Body of pancreas (tissue), 4 donors: ENCODE measurements at places on chromosomes 11 and 22. TPM values are rescaled to one million over a fixed set of nuclear protein-coding genes. Genes with fewer than 3 reads are reported as not detected.

DCUN1D5 gene
- total RNA-seq, result 70.5 TPM

NR1H3 gene
- total RNA-seq, result 33.9 TPM

- no peak overlapping the region for H3K4me3 ChIP-seq
- H3K27me3 ChIP-seq, result no peaks in the 10 kb centered on the region
- no peak for DNase-seq
These were observed 50.9 kb downstream of the RPS6KA4 start for GRCh38 chr11:64409707-64410403.

DNA sequence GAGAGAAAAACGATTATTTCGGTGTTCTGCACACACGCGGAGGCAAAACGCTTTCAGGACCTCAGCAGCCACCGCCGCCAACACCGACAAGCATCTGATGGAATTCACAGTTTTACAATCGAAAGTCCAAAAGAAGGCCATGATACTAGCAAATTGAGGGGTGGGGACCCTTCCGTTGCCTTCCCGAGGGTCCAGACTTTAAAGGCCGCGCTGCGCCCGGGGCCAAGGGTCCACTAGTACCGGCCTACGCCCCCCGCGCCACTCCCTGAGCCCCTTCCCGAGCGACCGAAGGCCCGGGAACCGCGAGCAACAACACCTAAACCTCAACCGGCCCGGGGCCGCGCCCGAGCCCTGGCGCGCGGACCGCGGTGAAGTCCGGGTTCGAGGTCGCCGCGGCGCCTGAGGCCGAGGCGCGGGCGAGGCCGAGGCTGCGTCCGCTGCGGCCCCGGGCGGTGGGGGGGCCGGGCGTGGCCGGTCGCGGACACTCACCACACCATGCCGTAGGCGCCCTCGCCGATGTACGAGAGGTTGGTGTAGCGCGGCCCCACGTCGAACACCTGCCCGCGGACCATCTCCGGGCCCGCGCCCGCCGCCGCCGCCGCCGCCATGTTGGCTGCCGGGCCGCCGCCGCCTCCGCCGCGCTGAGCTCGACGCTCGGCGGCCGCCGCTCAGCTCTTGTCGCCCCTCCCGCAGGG lies 465 bp downstream of the MAPK1 start:
- H3K36me3 ChIP-seq, result no peaks in the 10 kb centered on the region
- H3K27me3 ChIP-seq, result no peaks in the 10 kb centered on the region
- peak; percentile 20 for DNase-seq

DNA sequence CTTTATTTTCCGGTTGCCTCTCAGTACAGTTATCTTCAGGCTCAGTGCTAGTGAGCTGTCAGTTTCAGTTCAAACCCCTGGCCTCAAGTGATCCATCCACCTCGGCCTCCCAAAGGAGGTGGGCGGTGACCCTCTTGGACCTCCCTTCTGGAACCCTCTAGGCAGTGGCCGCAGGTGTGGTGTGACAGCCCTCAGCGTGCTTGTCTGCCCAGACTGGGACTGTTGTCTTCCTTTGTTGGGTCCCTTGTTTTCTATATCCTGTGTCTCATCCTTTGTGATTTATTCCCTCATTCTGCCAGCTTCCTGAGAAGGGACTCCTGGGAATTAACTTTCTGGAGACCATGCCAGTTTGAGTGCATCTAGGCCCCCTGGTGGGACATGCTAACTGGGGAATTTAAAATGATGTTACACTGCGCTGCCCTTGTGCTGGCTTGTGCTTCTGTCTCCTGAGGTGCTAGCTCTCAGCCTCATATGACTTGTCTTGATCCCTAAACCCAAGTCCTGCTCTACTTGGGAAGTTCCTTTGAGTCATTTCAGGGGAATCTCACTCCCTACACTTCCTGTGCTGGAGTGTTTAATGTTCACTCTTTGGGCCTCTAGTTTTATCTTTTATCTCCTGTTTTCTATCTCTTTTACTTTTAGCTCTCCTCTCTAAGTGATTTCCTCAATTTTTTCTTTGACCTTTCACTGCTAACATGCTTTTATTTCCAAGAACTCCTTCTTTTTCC lies 19.4 kb downstream of the MED15 start:
- DNase-seq, result no peak
- no peaks in the 10 kb centered on the region for H3K27me3 ChIP-seq
- no peak overlapping the region for H3K4me3 ChIP-seq
- H3K4me1 ChIP-seq, result peaks cover 27% of the 10 kb centered on the region
